ENCODE measurements at places on chromosomes 4 and X.

GRCh38 chrX:31007321-31007720 is 64.5 kb downstream of the FTHL17 start:
- DNase-seq, result no peak

- DNase-seq, result no peak
Observed at GRCh38 chr4:29970626-29971025, 749.5 kb upstream of the PCDH7 start.

DNA sequence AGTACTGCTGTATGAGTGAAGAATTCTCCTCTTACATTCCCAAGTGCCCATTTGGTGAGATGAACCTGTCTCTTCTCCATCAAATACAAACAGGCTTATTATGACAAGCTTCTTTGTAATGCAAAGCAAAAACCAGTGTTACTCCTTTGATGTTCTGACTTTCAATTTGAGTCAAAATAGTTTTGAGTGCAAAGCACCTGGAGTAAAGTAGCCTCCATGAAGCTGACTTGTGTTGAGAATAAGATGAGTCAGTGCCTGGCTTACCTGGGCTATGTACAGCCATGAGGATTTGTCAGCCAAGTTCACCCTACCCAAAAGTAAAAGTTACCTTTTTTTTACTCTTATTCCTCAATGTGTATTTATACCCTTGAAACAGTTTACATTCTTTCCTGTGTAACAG is 132.5 kb upstream of the FMR1 start:
- DNase-seq, result no peak

DNA sequence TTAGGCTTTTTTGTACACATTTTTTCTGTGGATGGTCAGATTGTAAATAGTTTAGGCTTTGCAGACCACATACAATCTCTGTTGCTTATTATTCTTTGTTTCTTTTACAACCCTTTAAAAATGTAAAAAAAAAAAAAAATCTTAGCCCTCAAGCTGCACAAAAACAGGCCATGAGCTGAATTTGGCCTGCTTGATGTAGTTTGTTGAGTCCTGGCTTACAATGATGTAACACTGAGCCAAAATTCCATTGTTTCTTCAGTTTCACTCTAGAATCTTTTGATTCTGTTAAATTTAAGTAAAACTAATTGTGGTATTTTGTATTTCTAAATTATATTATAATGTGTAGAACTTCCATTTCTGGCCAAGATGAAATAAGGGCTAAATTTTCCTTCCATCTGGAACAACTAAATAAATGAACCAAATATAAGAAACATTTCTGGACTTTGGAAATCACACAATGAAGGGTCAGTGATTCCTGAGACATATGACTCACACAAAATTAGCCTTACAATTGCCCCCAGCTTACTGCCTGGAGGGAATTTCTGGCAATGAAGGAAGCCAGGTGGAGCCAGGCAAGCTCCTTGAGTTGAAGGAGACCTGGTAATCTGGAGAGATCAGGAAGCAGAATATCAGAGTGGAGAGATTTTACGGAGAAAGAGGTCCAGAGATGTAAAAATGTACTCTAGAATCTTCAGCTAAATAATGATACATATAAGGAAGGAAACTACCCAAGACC is 29.8 kb downstream of the IQCM start:
- no peak for DNase-seq

DNA sequence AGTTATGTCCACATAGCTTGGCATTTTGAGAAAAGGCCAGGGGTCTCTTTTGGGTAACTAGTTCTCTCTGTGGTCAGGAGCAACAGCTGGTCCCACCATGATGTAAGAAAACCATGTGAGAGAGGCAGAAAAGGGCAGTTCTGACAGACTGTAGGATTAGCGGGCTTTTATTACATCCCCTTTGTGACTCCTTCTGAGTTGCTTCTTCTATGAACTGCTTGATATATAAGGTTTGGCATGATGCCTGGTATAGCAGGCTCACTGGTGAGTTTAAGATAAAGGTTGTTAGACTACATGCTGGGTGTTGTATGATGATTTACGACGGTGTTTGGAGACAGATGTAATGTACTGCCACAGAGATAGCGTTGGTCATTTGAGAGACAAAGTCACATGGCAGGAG is 2308.1 kb upstream of the AGA start:
- DNase-seq, result no peak

GRCh38 chr4:105923497-105924238 is 28.4 kb downstream of the NPNT start:
- no peak for DNase-seq

DNA sequence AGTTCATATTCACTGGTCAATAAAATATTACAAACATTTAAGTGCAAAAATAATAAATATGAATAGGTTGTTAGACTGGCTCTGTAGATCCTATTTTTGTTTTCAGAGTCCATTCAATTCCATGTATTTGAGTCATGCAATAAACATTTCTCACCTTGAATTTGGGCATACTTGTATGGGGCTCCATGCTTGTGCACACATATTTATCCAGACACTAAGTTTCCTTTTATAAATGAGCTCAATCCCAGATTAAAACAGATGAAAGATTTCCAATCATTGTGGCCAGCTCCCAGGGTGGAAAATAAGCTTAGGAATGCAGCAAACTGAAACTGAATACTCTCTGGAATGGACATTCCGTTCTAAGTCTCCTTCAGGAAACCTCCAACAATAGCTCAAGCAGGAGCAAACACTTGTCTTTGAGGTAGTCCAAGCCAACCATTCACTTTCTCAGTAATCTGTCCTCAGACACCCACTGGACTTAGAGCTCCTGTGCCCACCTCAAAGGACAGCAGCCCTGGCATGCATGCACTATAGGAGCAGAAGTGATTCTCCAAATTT is 16.4 kb downstream of the DMD start:
- no peak for DNase-seq

DNA sequence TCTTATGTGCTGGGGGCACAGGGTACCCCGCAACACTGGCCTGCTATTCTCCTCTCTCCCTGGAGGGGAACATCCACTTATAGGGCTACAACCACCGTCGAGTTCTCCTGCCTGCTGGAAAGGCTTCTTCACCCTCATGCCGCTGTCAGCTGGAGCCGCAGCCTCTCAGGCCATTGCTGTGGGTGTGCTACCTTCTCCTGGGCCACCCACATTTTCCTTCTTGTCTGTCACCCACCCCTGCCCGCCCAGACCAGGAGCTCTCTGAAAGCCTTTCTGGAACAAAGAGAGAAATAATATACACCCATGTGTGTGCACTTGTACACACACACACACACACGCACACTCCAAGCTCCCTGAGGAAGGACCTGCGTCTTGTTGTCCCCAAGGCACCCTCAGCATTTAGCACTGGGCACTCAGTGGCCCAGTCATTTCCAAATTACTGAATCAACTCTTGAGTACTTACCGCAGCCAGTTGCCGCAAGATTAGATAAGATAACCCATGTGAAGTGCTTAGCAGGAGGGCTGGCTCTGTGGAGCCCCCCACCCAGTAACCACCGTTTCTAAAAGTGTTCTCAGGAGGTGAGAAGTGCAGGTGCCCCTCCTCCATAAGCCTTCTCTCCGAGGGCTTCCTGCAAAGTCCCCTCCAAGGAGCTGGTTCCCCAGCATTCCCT is 50.2 kb downstream of the CPZ start:
- no peak for DNase-seq

GRCh38 chrX:29890646-29891200 is 324.6 kb upstream of the MAGEB2 start:
- no peak for DNase-seq

Measured in heart right ventricle (tissue), 16 donors.